ENCODE measurements at places on chromosomes 13 and 19.

DNA sequence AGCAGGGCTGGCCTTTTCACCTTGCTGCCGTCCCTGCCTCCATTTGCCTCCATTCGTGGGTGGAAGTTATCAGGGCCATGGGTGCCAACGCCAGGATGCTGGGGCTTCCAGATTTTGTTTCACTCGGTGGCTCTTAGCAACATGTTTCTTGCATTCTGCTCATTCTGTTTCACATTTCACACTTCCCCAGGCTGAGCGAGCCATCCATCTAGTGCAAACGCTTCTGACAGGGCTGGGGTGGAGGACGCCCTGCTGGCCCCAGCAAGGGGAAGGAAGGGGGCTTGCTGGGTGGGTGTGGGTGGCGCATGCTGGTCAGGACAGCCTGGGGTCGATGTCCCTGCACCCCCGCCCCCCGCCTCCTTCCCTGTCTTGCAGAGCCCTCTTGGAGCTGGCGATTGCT lies 165.2 kb downstream of the URI1 start:
- no peak for DNase-seq

- peak; percentile 60 for DNase-seq
Observed at GRCh38 chr13:87669379-87669978, 1.7 kb upstream of the SLITRK5 start.

- no peak for DNase-seq
Observed at GRCh38 chr19:41776700-41777099, 19.7 kb upstream of the CEACAM3 start.

DNA sequence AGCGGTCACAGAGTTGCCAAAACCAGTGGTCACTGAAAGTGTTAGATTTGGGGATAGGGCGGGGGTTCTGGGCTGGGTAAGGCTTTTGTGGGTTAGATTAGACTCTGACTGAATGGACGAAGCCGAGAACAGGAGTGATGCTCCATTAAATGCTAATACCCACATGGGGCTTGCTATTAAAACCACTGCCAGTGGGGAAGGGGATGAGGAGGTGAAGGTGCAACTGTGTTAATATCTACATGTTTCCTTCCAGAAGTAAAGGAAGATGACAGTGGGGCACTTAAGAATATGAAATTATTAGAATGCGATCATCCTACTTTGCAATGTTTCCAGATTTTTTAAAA lies 573 bp upstream of the ZNF614 start:
- no peak for DNase-seq

DNA sequence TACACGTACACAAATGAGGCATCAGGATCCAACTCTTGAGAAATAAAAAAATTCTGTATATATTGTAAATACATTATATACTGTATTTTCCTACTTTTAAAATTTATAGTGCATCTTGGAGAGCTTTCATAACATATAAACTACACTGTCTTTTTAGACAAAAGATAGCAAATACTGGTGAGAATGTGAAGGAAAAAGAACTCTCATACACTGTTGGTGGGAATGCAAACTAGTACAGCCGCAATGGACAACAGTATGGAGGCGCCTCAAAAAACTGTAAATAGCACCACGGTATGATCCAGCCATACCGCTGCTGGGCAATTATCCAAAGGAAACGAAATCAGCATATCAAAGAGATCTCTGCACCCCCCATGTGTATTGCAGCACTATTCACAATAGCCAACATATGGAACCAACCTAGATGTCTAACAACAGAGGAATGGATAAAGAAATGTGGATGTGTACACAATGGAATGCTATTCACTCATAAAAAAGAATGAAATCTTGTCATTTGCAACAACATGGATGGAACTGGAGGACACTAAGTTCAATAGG lies 292.4 kb downstream of the EFNB2 start:
- no peak for DNase-seq

DNA sequence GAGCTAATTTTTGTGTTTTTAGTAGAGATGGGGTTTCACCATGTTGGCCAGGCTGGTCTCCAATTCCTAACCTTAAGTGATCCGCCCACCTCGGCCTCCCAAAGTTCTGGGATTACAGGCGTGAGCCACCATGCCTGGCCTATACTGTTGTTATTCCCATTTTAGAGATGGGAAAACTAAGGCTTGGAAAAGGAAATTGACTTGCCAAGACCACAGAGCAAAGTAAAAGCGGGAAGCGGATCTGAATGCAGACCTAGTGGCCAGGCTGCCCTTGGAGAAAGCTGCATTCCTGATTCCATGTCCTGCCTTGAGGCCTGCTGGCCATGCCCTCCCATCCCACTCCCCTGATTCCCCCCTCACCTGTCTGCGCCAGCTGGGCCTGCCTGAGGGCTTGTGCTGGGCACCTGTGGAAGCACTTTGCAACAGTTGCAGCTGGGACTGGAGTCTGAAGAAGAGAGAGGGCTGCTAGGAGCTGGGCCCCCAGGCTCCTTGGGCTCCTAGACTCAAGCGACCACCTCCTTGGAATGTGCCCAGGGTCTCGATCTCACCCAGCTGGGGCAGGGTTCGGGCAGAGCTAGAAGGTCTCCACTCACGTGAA lies 5.7 kb downstream of the PALM3 start:
- DNase-seq = no peak

DNA sequence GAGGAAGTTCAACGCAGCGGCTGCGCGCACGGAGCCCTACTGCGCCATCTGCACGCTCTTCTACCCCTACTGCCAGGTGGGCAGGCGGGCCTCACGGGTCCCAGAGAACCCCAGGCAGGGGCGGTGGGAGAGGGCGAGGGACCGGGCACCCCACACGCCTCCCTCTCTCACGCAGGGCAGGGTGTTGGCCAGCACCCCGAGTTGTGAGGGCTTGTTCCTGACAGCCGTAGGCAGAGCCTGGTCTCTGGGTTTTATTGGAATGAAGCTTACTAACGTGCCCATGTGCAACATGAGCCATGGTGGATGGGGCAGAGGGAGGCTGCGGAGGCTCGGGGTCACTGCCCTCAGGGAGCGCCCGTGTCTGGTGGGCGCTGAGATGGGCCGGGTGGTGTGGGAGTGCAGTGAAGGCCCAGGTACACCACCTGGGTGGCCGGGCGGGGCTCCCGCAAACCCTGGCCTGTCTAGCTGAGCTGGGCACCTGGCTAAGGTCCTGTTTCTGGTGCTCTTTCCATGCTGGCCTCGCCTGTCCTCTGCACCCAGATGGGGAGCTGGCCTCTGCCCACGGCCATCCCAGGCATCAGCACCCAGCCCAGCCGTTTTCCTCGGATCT lies 165.2 kb downstream of the KDM4B start:
- DNase-seq = no peak

DNA sequence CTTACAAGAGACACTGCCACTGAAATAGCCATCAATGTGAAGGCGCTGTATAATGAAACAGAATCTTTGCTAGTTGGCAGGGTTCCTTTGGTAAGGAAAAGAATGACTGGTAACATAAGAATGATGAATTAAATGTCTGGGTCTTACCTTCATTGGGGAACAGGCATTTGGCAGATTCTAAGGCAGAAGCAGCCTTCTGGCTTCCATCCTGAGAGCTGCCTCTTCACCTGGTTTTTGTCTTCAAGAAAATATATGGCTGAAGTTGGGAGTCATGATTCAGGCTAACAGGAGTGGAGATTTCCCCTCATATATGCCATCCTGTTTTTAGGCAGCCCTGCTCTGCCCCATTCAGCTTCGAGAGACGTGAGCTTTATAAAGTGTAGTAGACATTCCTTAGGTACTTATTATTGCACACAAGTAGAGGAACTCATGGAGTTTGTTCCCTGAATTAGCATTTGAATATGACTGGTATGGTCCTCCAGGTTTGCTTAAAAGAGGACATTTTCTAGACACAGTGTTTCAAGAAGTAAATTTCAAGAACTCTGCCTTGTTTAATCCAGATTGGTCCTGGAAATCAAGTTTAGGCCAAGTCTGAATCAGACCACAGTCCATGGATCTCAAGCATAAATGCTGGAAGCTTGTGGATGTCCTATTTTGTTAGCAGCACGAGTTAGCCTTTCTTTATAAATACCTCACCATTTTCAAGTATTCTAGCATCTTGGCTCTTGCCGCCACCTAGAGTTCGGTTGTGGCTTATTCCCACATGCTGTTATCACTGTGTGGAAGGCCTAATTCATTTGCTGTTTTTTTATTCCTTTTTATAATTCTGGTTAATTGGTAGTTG lies 56.2 kb upstream of the AKAP11 start:
- no peak for DNase-seq

DNA sequence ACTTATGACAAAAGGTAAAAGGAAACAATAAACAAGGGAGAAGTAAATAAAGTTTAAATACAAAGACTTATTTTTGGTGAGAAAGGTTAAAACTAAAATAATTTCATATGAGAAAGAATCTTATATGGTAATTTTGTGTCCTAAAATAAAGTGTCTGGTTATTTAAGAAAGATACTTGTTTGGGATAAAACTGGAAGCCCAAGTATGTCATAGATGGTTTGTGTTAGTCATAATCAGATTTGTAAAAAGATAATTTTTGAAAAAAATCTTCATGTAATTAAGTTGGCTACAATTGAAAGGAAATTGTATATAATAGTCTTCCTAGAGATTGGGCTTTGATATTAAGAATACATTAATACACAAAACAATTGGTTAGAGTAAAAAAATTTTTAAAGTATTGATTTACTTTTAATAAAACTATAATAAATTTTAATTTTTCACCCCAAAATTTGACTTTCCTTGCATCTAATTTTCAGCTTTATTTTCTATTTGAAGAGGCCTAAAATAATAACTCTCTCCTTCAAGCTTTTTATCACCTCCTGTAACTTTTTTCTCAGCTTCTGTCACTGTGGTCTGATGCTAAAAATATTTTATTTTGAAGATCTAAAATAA lies 315.6 kb downstream of the SLITRK5 start:
- DNase-seq = no peak

GRCh38 chr19:3760871-3761361 lies 576 bp downstream of the APBA3 start:
- DNase-seq = no peak

- no peak for DNase-seq
Observed at GRCh38 chr13:30065181-30065580, 214.8 kb upstream of the UBL3 start.

- DNase-seq = no peak
Observed at GRCh38 chr19:28196101-28196500, 1016.9 kb downstream of the UQCRFS1 start.

DNA sequence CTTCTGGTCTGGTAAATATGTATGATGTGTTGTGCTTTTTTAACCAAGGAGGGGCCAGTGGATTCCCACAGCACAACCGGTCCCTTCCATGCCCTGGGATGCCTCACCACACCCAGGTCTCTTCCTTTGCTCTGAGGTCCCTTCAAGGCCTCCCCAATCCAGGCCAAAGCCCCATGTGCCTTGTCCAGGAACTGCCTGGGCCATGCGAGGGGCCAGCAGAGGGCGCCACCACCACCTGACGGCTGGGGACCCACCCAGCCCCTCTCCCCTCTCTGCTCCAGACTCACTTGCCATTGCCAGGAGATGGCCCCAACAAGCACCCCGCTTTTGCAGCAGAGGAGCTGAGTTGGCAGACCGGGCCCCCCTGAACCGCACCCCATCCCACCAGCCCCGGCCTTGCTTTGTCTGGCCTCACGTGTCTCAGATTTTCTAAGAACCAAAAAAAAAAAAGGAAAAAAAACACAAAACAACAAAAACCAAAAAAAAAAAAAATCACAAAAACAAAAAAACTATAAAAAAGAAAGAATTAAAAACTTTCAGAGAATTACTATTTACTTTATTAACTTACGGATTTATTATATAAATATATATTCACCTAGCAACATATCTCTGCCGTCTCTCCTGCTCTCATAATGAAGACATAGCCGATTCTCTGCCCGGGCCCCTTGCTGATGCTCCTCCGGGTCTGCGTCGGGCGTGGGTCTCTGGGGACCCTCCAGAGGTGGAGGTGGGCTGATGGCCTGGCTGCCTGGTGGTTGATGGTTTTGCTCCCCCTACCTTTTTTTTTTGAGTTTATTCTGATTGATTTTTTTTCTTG lies 14.4 kb downstream of the CAPN12 start:
- no peak for DNase-seq

DNA sequence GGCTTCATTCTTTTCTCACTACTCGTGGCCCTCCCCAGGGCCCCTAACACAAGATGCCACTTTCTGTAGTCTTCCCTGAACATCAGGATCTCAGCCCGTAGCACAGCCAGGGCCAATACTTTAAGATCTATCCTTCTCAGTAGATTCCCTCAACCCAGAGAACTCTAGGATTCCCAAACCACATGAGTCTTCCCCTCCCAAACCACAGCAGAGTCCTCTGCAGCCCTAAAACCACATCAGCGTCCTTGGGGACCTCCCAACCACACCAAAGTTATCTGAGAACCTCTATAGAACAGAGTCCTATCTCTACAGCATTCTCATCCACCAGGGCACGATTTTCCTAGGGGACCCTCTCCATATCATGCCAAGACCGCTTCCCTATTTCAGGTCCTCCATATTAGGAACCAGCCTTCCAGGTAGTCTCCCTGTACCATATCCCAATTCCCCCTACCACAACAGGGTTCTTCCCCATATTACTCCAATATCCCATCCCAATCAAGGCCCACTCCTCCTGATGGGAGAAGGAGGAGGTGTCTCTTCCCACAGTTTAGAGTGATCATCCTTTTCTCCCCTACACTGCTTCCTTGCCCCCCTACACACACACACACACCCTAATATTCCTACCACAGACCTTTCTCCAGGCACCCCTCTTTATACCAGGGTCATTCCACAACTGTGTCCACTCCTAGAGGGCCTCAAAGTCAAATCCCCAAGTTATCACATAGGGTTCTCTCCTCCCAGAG lies 1.4 kb downstream of the DYRK1B start:
- no peak for DNase-seq

DNA sequence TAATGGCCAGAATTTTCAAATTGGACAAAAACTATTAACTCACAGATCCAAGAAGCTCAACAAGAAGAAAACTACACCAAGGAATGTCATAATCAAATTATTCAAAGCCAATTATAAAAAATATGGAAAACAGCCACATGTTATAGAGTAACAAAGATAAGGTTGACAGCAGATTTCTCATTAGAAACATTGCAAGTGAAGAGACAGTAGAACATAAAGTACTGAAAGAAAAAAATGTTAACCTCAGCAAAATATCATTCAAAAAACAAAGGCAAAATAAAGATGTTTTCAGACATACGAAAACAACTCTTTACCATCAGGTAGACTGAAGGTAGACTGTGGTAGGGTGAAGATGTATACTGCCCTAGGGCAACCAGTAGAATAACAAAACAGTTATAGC lies 83.4 kb downstream of the KCNRG start:
- DNase-seq = no peak

GRCh38 chr19:2495651-2496316 lies 19.9 kb downstream of the GADD45B start:
- no peak for DNase-seq

DNA sequence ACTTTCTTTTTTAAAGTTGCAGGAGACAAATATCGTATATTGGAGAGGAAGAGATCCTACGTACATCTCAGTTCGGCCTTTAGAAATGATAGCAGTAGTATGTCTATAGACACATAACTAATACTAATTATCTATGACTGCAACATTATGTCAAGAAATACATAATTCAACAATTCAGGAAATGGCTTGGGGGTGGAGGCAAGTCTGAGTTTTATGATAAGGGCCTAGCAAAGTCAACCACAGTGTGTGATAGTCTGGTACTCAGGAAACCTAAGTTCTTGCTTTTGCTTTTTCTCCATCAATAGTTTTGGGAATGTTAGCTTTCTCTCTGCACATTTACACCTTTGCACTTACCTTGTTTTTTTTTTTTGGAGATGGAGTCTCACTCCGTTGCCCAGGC lies 27.5 kb upstream of the OBI1 start:
- DNase-seq = no peak
